ENCODE measurements at places on chromosomes 11 and 22. TPM values are rescaled to one million over a fixed set of nuclear protein-coding genes. Genes with fewer than 3 reads are reported as not detected.

Gene NLRP14
- not detected for total RNA-seq

Gene OR8D4
- not detected for total RNA-seq

Gene APBB1
- 18.0 TPM for total RNA-seq

Gene FAM83F
- not detected for total RNA-seq

Gene MYBPC3
- not detected for total RNA-seq

Gene GAL
- total RNA-seq, result 18.4 TPM

Gene MYO7A
- total RNA-seq, result 1.3 TPM

Gene CHADL
- not detected for total RNA-seq

Gene JAML
- not detected for total RNA-seq

Gene TRIM29
- total RNA-seq, result 19.4 TPM

Gene PATE2
- not detected for total RNA-seq

Gene OR52D1
- total RNA-seq, result not detected

Gene SLC17A6
- total RNA-seq, result not detected

Gene NLRP10
- not detected for total RNA-seq

Gene SLC3A2
- 1,033 TPM for total RNA-seq

Gene UBQLNL
- not detected for total RNA-seq

Gene CHRNA10
- total RNA-seq, result 1.5 TPM

Gene MYOD1
- not detected for total RNA-seq

Gene TMEM191B
- total RNA-seq, result 2.3 TPM

Gene ACR
- total RNA-seq, result not detected

Gene SCN3B
- total RNA-seq, result 0.25 TPM

Gene PRG3
- total RNA-seq, result not detected

Gene AQP11
- total RNA-seq, result 1.7 TPM

Gene HTATIP2
- total RNA-seq, result 198 TPM

Gene LRRC74B
- not detected for total RNA-seq

Gene MLC1
- total RNA-seq, result not detected

Gene RHOD
- total RNA-seq, result 53.3 TPM

Gene ABTB2
- total RNA-seq, result 28.4 TPM

Gene DMC1
- 1.9 TPM for total RNA-seq

Gene TRIM49C
- total RNA-seq, result not detected

Gene CNTN5
- total RNA-seq, result not detected

Gene FZD4
- 1.2 TPM for total RNA-seq

Gene SC5D
- 9.3 TPM for total RNA-seq

Gene TMEM218
- 21.5 TPM for total RNA-seq

Gene MPEG1
- not detected for total RNA-seq

Gene TMEM258
- 234 TPM for total RNA-seq

Gene OTOG
- not detected for total RNA-seq

Gene TTC38
- total RNA-seq, result 12.1 TPM

Gene GPR83
- total RNA-seq, result 0.07 TPM

Gene DCDC1
- 0.55 TPM for total RNA-seq

Gene FAM111B
- total RNA-seq, result 6.9 TPM

Gene A4GALT
- 25.8 TPM for total RNA-seq

All from A549 treated with Mapracorat at 1 μM for 4 hours (cell line).